RCC 7860 (cell line): ENCODE measurements at places on chromosomes 4 and X.

GRCh38 chr4:34046580-34046979, 2197.7 kb downstream of the ARAP2 start:
- peak; percentile 81 for DNase-seq

DNA sequence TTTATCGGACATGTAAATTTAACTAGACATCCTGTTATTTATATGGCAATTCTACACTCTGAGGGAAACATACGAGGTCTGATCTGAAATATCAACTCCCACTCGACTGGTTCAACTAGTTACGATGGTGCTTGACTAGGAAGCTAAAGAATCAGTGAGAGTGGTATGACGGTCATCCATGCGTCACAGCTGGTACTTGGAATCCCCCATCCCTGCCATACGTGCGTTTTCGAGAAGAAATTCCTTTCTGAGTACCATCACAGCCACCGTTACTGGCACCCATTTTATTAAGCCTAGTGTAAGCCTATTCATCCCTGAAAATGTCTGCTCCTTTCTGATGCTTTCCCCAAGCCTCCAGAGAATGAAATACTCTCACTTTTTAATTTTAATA, 695 bp upstream of the PIGA start:
- peak; percentile 17 for DNase-seq

DNA sequence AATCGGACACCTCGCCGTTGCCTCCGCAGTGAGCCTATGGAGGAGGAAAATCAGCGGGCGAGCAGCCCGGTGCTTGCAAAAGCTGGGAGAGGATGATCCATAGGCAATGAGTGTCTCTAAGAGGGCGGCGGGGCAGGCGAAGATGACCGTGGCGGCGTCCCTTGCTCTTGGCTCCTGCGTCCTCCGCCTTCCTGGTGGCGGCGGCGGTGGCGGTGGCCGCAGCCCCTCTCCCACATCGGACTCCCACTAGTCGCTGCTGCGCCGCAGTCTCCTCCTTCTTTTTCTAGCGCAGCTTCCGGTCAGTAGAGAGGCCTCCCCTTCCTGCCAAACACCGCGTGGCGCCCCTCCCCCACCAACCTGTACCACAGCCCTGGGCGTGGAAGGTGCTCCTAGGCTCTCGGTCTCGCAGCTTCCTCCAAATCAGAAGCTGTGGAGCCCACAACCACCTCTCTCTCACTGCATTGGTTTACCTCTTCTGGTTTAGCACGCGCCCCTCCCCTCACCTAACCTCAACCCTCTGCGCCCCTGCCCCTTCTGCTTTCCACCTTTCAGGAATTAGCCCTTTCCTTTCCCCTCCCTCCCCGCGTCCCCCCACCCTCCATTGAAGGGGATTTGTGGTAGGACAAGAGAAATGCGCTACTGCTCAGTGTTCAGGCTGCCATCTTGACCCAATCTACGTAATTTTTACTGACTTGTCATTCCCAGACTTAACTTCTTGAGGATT, at the start of gene SPIN3:
Gene SPIN3 (minus strand): TSS at position 271 of the 724 bp plus-strand sequence. CDS start 594 bp downstream, outside the sequence.
- peak; percentile 76 for DNase-seq

DNA sequence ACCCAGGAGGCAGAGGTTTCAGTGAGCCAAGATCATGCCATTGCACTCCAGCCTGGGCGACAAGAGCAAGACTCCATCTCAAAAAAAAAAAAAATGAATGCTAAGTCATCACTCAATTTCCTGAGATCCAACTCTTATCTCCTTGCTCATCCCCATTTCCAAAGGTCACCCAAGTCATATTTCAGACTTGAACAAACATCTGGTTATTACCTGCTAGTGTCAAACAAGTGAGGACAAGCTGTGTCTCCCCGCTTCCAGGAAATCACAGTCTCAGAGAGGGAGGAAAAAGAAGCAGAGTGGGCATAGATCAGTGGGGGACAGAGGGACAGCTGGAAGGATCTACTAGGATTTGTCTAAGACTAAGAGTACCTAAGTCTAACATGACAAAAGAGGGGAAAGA, 147.5 kb upstream of the FUNDC1 start:
- no peak for DNase-seq

DNA sequence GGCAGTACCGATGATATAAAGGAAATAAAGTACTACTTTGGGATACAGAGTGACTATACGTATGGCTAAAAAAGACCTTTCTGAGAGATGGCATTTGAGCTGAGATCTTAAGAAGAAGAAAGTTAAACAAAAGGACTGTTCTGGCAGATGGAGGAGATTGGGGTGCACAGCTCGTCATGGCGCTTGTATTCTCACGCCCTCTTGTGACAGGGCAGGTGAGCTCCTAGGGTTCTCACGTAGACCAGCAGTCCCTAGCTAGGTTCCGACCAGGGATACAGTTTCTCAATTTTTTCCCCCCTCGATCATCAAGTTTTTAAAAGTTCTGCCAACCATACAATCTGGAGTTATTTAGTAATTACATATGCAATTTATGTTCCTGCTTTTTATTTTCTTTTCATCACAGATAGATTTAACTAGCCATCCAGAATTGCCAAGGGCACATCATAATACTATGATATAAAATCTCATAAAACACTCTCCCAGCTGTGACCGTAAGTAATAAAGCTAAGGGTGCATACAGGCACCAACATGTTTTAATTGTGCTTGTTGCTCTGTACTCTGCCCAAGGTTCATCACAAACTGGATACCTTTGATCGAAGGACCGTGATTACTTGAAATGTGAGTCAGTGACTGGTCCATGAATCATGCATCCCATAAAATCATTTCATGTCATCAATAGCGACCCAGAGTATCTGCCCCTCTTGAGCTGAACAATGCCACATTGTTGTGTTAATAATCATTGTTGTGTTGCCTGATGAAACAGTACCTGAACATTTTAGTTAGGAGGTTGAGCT, 69.4 kb upstream of the ZNF518B start:
- DNase-seq: no peak

DNA sequence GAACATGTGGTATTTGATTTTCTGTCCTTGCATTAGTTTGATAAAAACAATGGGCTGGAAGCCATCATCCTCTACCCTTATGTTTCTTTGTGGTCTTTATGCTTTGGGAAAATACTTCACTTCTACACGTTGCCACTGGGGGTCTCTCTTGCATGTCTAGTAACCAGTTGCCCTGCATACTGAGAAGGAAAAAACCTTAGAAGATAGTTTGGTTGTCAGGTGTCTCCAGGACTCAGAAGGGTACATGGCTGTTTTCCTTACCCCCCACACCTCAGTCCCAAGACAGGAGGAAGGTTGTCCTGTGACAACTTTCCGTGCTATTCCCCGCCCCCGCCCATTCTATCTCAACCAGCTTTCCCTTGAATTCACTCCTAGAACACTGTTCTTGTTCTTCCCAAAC, 62.1 kb upstream of the LANCL3 start:
- no peak for DNase-seq

DNA sequence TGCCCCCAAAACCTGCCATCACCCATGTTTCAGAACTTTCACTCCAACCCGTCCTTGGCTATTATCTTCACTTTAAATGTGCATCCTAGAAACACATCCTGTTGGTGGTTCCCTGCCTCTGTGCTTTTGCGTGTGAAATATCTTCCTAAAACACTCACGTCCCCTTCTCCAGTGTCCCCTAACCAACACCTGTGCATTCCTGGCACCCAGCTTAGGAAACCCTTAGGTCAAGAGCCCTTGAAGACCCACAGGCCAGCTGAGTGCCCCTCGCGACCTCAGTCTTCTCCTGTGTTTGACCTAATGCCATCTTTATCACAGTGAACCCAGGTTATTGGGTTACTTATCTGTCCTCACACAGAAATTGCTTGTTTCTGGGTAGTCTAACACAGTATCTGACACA, 117.6 kb downstream of the STK32B start:
- no peak for DNase-seq

- no peak for DNase-seq
Measured at GRCh38 chr4:181830404-181831035, 412.7 kb upstream of the TENM3 start.

DNA sequence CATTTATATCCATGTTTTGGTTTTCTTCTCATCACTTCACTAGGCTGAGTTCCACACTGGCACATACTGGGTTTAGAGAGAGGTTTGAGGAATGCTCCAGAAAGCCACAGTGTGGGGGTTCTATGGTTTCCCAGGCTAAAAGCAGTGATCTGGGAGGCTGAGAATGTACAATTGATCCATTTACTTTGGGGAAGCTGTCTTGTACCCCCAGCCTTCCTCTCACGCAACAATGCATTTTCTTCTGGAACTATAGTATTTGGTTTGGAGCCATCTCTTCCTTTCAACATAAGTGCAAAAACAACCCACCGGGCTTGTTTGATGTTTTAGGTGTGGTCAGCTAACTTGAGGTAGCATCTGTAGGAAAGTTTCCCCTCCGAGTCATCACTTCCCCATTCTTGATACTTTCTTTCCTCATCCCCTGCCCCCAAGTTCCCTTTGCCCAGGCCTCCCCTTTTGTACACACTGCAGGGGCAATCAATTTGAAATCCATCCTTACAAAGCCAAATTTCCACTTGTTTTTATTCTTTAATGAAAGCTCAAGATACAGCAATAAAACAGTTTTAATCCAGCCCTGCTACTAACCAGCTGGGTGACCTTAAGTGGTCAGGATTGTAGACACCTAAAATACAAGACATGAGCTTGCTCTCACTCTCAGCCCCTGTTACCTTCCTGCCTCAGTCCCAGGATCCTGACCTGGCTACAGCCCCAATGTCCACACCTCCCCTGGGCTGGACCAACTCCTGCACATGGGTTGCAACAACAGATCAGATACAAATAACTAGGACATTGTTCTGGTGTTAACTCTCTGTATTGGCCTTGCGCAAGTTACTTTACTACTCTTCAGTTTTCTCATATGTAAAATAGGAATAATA, 109.2 kb downstream of the FHDC1 start:
- DNase-seq: no peak

DNA sequence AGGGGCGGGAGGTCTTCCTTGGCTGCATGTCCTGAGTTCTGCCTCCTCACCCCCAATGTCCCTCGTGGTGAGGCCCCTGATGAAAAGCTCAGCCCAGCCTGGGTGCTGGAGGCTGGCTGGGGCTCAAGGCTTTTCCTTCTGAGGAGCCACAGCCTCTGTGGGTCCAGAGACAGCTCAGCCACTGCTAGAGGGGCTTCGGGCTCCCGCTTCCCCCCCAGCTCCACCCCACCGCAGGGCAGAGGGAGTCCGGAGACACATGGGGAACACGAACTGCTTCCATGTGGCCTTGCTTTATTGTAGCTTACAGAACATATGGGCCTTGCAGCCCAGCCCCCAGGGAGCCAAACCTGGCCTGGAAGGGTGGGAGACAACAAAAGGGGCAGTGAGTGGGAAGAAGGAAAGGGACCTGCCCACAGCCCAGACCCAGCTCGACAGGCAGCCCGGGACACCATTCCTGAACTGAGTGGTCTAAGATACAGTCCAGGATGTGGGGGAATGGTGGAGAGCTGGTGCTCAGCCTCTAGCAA, 89.9 kb upstream of the NKX1-1 start:
- DNase-seq: no peak

GRCh38 chr4:80336582-80336981, 1.1 kb downstream of the CFAP299 start:
- peak; percentile 17 for DNase-seq

- DNase-seq: no peak
Measured at GRCh38 chr4:113404167-113404571, 354.7 kb downstream of the ANK2 start.

- DNase-seq: no peak
Measured at GRCh38 chrX:124395145-124395880, 49.0 kb downstream of the SH2D1A start.

- DNase-seq: peak; percentile 37
Measured at GRCh38 chr4:10442976-10443375, 14.2 kb downstream of the ZNF518B start.

DNA sequence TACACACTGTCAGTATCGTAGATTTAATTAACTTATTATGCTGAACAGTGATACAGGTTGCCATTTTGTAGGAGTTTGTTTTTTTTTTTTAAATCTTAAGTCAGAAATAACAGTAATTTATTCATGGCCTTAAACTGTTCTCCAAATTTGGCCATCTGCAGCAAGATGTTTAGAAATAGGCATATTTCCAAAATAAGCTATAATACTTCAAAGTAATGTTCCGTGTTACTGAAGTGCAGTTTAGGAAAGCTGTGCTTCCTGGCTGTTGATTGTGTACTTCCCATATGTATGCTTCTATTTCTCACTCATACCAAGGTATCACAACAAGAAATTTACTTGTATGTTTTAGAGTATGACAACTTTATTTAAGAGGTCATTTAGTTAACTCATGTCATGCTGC, 28.9 kb downstream of the CPEB2 start:
- DNase-seq: no peak

DNA sequence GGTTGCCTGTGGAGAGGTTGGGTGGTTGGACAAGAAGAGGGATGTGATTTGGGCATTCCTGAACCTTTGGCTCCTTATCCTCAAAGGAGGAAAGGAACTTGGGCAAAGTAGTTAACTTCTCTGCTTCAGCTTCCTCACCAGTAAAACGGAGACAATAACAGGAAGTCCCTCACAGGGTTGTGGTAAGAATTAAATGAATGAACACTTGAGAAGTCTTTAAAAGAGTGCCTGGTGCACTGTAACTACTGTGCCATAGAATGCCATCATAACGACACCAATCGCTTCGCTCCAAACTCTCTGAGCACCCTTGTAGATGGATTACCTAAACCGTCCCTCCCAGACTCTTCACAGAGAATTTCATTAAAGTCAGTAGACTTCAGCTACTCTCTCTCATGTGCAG, 10.5 kb downstream of the ZCCHC18 start:
- no peak for DNase-seq

DNA sequence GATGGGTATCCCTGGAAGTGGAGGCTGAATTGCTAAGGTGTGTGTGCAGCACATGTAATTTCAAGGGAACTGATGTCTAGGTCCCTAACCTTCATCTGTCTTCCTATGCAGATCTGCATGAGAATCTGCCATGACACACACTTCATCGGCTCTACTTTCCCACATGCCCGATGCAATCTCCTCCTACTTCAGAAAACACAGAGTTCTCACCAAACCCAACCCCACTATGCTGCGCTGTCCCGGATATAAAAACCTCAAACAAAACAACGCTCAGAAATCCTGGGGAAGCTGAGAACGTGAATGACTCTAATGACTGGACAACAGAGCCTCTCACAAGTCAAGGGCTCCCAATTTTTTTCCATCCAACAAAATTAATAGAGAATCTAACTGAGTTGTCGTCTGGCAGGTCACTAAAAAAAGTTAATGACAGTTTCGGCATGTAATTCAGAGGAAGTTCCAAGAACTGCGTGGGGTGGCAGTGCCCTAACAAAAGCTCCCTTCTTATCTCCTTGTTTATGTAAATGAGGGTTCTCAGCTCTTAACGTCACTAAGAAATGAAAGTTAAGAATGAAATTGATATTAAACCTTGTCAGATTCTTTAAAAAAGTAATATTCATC, 39.0 kb downstream of the STX18 start:
- no peak for DNase-seq

DNA sequence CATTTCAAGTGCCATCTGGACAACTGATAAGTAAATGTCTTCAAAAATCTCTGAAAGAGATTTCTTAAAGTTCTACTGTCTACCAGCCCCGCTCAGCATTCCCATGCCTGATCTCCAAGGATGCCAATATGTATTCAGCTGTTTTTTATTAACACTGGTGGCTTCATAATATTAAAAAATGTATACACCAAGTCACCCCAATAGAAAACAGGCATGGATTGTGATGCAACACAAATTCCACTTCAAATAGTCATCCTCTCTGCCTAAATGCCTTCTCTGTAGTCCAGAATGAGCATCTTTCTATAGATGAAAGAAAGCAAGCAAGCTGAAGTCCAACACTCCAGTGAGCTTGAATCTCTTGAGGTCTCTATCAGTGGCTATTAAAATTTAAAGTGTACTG, 152.2 kb upstream of the PPARGC1A start:
- DNase-seq: no peak
